ENCODE measurements at places on chromosomes 5 and 9.

GRCh38 chr5:158552241-158552640 is 547.5 kb downstream of the EBF1 start:
- DNase-seq, result no peak

DNA sequence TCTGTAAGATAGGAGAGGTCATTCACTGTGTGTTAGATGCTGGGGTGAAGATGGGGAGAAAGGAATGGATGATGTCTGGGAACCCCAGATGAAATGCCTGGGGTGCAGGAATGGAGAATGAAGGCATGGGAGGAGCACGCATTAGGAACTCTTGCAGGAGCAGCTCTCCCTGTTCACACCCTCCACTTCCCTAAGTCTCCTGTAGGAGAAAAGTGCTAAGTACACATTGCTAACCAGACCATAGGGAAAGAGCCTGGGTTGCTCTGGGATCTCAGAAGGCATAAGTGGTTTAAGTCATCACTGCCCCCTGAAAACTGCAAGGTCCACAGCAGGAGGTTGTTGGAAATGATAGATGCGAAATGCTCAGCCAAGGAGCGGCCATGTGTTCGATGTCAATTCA is 163.1 kb downstream of the SEC61B start:
- DNase-seq, result no peak

DNA sequence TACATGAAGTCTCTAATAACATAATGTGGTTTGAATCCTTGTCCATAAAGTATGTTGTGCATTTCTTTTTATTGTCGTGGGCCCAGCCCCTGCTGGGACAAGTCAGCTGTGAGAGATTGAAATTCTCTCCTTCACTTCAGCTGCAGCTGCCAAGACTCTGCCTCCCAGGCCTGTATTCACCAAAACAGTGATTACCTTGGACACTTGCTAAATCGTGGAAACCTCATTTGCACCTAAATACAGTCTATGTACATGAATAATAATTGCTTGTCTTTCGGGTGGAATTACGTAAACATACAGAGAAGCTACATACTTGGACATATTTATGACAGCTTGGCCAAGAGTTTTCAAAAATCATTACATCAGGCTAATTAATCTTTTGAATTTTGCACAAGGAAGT is 898.5 kb upstream of the SEMA6A start:
- DNase-seq, result no peak

DNA sequence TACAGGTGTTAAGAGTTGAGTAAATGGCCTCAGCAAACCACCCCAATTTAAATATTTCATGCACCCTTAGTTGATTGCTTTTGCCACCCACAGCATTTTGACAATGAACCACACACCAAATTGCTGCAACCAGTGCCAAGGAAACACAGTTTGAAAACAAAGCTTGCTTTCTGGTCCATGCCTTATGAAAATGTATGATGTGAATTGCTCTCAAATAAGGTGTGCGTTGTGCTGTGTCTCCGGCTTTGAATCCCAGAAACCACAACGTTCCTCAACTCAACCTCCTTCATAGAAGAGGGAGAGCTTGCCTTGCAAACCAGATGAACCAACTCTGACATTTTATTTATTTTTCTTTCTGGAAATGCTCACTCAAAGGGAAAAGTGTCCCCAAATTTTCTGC is 762.7 kb downstream of the TLE1 start:
- no peak for DNase-seq

DNA sequence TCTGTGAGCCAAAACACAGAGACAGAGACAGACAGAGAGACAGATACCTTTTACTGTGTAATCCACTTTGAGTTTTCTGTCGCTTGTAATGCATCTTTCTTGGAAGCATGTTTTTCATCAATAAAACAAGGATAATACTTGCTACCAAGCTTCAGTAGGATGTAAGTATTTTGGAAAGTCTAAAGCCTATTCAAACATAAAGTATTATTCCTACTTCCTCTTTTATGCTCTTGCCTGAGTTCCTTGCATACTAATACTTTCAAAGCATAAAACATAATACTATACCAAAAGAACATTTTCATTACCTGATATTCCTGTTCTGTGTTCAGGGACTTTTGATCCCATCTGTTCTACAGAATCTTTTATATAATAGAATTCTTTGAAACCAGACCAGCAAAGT is 64.5 kb upstream of the SLC30A5 start:
- no peak for DNase-seq

DNA sequence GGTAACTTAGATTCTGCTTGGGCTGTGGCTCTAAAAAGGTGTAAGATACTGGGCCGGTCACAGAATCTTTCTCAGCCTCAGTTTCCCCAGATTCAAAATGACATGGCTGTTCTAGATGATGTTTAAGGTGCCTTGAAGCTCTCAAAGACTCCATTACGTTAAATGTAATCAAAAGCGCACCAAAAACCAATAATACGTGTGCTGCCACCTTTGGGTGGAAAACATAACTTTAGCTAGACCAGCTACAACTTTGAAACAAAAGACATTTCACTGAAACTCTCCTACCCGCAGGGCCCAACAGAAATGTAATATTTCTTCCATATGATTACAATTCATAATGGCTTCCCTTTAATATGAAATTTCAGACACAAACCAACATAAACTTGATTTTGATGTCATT is 35.0 kb upstream of the PCSK5 start:
- DNase-seq, result no peak

DNA sequence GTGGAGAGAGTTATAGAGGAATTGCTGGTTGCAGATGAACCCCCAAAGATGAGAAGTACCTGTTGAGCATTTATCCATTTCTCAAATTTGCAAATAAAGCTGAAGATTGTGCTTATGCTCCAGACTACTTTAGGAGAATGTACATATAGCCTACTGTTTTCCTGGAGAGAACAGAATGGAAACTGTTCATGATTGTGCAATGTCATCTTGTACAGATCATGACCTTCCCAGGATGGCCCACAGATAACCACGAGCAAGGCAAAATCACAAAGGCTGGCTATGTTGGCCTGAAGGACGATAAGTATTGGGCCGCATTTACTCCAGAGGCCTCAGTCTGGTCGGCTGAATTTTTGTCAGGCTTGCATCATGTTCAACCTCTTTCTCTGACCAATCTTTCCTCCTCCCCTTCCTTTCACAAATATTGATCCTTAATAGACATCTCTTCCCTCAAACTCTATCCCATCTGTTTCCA is 28.5 kb upstream of the RICTOR start:
- no peak for DNase-seq

DNA sequence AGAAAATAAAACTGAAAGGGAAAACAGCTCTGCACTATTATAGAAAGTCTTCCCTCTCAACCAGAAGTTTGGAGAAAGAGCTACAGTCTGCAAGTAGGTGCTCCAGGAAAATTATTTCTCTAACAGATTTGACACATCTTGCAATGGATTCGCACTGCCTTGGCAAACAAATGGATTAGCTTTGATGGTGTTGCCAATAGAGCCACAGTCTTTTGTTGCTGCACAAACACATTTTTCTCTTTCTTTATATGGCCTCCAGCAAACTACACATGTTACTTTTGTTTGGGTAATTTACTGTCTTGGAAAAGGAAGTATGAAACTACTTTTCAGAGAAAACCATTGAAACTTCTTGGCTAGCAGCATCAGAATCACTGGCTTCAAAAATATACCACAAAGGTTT is 523.1 kb downstream of the EFNA5 start:
- DNase-seq, result no peak

- no peak for DNase-seq
Measured at GRCh38 chr5:133372293-133372937, 239.9 kb downstream of the FSTL4 start.

DNA sequence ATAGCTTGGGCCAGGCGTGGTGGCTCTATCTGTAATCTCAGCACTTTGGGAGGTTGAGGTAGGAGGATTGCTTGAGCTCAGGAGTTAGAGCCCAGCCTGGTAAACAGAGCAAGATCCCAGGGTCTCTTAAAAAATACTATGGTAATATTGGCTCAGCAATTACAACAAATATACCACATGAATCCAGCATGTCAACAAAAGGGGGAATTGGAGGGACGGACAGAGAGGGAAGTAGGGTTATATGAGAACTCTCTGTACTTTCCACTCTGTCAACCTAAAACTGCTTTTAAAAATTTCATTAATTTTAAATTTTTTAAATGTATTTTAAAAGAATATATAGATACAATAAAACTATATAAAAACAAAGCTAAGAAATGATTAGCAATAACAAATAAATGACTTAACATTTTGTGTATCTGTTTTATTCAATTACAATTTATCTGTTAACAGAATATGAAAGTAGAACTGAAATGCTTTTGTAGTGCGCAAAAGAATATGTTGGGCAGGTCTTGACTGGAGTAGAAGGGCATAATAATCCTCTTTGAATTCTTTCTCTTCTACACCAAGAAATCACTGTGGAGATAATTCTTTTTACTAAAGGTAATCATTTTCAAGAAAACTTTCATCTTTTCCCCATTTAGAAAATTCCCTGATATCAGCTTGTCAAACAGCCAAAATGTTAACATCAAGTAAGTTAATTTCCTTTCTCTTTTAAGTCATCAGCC is 12.9 kb upstream of the CDC42SE2 start:
- no peak for DNase-seq

DNA sequence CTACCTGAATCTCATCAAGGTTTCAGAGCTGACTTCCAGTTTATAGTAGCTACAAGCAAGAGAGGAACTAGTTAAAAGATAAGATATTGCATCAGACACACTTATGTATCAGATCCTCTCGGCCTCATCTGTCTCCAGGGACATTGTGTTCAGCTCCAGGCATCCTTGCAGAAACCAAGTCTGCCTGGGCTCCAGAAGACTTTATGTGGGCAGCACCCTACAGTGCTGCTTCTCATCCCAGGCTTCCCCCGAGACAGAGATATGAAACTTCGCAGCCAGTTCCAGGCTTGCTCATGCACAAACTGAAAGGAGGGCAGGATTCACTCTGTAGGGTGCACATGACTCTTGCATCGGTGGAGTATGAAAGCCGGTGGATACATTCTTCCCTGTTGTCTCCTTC is 33.9 kb upstream of the FOXB2 start:
- no peak for DNase-seq

- DNase-seq, result no peak
Measured at GRCh38 chr5:127590156-127590722, 58.6 kb upstream of the CTXN3 start.

GRCh38 chr9:7542693-7543092 is 256.9 kb downstream of the DMAC1 start:
- DNase-seq, result no peak
